H7 (cell line): ENCODE measurements at places on chromosomes 6 and 20. TPM values are rescaled to one million over a fixed set of nuclear protein-coding genes. Genes with fewer than 3 reads are reported as not detected.

The CRISP3 gene
- not detected in 2 replicates for total RNA-seq

The PROKR2 gene
- total RNA-seq = 0.74 and 1.2 TPM in 2 replicates

DNA sequence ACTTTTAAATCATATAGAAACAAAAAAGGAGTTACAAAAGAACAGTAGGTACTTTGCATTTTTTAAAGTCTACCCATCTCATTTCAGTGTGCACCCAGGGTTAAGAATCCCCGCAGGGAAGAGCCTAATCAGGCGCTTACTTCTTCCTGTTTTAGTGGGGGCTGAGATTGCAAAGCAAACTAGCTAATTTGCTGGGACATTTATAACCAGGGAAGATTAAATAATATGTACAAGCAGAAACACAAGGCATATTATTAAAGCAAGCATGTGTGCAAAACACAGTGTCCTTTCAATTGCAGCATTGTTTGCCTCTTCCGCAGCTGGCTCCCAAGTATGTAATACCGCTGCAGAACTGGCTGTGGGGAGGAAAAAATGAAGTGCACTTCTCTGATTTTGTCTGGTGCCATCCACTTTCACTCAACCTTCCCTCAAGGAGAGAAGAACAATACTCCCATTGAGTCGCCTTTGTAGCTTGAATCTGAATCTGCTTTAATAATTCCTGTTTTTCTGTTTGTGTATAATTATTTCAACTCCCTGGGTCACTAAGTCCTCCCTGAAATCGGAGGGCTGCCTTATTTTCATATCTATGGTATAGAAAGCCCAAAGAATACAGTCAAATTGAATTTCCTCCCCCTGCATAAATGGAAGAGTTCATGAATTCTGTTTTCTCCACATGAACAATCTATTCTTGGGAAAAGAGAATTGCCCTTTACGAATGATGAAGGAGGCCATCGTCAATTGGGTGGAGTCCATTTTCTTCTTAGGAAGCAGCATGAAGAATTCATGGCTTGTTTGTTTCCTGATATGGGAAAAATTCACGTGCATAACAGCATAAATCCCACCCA is 23.3 kb upstream of the BCAS1 start:
- no peak for DNase-seq

DNA sequence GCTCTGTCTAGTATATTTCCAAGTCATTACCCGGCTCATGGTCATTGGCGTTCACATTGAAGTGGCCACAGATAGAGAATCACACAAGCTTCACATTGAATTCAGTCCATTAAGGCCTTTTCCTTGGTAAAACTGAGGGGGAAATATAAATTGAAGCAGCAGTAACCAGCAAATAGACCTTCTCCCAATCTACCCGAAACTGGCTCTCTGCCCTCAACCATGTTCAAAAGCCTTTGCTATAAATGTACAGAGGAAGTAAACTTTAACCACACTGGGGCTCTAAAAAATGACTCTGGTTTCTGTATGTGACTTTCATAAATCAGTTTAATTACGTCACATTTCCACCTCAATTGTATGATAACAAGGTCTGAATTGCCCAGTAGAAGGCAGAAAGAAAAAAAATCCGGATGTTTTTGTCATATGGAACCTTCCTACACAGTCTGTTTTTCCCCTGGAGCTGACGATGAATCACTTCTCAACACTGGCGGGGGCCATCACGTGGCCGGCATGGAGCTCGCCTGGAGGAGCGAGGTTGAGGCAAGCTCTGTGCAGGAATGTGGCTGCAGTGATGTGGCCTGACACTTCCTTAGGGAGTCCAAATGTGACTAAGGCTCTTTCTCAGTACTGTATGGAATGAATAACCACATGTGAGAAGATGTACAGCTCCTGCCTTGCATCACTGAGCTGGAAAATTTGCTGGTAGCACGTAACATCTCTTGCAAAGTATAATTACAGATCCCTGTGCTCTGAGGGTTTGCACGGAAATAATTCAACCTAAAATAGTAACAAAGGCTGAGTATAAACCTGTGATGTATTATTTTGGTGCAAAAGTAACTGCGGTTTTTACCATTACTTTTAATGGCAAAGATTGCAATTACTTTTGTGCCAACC is 58.6 kb upstream of the SNX9 start:
- DNase-seq = no peak

The LMBRD1 gene
- total RNA-seq = 11.3 and 11.8 TPM in 2 replicates

DNA sequence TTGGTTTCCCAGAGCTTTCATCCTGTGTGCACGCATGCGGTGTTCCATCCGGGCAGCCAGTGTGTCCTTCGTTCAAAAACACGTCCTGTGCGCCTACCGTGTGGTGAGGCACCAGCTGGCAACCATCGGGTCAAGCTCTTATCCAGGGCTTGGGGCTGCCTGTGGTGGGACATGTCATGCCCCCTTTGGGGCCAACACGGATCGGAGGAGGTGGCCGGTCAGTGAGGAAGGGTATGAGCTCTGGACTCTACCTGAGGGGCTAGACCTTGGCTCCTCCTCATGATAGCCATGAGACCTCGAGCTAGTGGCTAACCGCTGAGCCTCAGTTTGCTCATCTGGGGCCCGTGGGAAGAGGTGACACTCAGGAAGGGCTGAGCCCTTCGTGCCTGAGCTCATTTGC is 158.5 kb upstream of the PMEPA1 start:
- DNase-seq = no peak

GRCh38 chr6:30322527-30323501 is 3.9 kb upstream of the TRIM39 start:
- no peak for DNase-seq

The NCOA5 gene
- 8.6 and 12.2 TPM in 2 replicates for total RNA-seq

The C20orf202 gene
- total RNA-seq = 0.26 TPM in 1 of 2 replicates, not detected in the other

The DDX43 gene
- 0.07 and 0.15 TPM in 2 replicates for total RNA-seq

DNA sequence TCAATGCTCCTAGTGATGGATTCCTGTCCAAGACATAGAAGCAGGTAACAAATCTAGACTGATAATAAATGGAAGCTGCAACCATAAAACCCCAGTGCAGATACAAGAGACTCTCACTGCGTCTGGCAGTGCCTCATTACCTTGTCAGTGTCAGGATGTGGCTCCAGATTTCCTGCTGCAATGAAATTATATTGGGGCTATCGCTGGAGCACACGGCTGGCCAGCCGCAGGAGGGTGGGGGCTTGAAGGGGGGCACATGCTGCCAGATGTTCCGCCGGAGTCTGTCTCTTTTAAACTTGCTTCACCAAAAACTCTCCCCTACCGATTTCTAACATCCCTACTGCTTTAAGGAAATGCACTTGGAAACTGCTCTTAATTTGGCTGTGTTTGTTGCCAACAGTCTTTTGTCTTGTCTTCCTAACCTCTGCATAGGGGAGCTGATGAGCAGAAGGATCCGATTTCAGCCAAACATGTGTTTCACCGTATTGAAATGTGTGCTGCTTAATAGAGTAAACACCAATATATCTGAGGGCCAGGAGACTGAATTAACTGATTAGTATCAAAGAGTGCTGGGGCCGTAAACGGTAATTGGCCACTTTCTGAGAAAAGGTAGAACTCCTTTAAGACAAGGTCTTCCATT is 102.2 kb upstream of the EXOC2 start:
- no peak for DNase-seq

The PPP1R3G gene
- total RNA-seq = 0.17 and 0.48 TPM in 2 replicates

GRCh38 chr20:62778601-62779416 is 17.5 kb upstream of the MRGBP start:
- DNase-seq = peak; percentile 84

- DNase-seq = peak; percentile 22
Measured at GRCh38 chr20:36784900-36785299, 11.3 kb upstream of the DSN1 start.

DNA sequence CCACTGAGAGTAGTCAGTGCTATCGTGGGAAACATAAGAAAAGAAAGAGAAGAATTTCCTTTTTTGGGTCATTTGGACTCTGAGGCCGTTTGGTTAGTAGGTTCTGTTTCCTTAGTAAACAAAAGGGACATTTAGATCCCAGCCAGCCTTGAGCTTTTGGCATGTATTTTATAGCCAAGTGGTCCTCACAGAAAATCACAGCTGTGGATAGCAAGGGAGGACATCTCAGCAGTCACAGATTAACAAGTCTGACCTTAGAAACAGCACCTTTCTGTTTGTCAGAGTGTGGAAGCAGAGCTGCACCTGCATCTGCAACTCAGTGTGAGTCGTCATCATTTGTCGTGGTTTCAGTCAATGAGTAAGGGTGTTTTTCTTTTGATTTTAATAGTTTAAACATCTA is 40.5 kb downstream of the FAM120B start:
- DNase-seq = no peak

GRCh38 chr6:139577763-139578604 is 203.5 kb upstream of the CITED2 start:
- DNase-seq = no peak

DNA sequence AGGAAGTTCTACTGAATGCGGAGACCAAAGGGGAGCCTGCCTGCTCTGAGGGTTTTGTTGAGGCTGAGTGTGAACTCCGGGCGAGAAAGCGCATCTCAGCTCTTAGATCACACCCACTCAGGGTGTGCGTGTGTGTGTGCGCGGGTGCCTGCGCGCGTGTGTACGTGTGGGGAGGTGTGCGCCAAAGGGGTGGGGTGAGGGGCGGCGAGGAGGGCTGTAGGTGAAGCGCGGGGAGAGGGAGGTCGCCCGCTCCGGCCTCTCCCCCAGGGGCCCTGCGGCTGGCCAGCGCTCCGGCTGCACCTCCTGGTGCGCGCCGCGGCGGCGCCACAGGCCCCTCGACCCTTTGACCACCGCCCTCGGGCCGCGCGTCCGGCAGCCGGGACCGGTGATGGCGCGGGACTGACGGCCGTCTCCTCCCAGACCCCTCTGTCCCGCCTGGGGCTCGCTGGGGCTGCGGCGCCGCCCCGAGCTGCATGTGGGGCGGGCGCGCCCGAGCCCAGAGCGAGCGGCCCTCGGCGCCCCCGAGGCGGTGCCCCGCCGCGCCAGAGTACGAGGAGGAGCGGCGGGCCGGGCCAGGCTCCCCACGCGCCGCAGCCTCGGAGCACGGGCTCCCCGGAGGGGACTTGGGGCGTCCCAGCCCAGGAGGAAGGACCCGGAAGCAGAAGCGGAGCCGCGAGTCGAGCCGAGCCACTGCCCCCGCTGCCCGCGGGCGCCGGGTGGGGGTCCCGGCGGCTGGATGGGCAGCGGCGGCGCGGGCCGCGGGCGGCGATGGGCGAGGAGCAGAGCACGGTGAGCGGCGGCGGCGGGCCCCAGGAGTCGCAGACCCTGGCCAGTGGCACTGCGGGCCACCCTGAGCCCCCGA is at the start of gene RNF217:
RNF217 (plus strand) TSS at position 661 of the 862 bp plus-strand sequence; CDS start at position 769, 108 bp downstream.
- peak; percentile 82 for DNase-seq

DNA sequence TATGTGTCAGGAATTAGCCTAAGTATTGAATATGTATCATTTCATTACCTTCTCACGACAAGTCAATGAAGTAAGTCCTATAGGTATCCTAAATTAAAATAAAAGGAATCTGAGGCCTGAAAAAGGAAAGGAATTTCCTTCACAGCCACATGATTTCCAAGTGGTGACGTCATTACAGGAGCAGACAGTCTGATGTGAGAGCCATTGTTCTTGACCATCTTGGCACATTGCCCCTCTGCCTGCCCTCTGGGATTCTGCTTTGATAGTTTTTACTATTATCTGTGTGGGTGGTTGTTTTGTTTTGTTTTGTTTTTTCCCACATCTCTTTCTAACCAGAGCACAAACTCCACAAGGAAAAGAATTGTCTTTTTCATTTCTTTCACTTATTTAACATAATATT is 219.8 kb upstream of the UFL1 start:
- DNase-seq = no peak

DNA sequence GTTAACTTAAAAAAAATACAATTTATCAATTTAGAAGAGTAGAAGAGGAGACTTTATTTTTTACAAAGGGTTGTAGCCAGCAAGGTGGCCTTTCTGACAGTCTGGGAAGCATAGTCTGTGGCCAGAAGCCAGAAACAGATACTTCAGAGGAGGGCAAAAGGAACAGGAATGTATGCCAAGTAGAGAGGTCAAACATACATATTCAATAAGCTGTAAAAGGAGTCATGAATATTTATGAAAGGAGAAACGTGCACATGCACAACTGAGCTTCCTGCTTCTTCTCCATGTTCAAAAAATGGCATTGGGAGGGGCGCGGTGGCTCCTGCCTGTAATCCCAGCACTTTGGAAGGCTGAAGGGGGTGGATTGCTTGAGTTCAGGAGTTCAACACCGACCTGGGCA is 43.9 kb upstream of the FAM184A start:
- no peak for DNase-seq

The WFDC12 gene
- not detected in 2 replicates for total RNA-seq

GRCh38 chr20:39298121-39298520 is 336.0 kb downstream of the DHX35 start:
- DNase-seq = no peak

DNA sequence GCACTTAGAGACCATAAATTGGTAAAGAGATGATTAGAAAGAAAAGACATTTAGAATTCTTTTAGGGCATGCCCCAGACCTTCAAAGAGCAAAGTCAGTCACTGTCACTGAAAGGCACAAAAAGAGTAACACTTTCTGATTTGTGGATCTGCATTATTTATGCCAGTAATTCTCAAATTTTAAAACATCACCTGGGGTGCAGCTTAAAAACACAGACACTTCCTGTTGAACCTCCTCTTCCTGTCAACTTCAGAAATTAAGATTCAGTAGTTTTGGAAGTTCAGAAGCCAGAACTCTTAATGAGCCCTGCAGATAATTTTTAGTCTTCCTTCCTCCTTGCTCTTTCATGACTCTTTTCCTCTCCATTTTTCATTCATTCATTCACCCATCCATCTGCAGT is 137.5 kb downstream of the NRN1 start:
- no peak for DNase-seq

- DNase-seq = no peak
Measured at GRCh38 chr20:5864428-5864827, 85.9 kb downstream of the TRMT6 start.

The NSFL1C gene
- 18.9 and 24.2 TPM in 2 replicates for total RNA-seq

DNA sequence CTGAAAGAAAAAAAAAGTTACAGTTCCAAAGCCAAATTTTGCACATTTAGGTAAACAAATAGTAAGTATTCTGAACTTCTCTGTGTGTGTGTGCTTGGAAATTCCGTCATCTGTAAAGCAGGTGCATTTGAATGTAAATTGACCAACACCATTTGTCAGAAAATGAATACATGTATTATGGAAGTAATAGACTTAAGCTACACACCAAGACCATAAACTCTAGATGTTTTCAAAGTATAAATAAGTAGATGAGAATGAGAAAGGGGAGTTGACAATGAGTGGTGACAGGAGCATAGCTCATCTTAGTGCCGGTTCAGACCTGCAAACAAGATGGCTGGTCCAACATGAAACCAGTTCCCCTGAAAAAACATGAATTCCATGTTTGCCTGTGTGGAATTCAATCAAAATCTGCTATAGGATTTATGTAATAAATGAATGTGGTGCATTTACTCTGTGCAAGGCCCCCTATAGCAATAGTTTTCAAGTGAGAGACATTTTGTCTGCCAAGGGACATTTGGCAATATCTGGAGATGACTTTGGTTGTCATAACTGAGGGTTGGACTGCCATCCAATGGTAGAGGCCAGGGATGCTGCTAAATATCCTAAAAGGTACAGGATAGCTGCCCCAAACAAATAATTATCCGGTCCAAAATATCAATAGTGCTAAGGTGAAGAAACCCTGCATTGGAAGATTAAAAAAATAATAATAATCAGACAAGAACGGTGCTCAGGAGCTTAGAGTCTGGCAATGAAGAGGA is 11.0 kb upstream of the FILIP1 start:
- DNase-seq = no peak
